Hematopoietic multipotent progenitor cell treated with erythropoietin and hydrocortisone succinate and interleukin-3 and kit ligand, for 15 days (in vitro differentiated cells): ENCODE measurements at places on chromosomes 6 and 20.

GRCh38 chr20:48724891-48725554, 102.8 kb downstream of the PREX1 start:
- DNase-seq = no peak

GRCh38 chr6:43078691-43079090, 2.6 kb downstream of the PTK7 start:
- no peak for DNase-seq

DNA sequence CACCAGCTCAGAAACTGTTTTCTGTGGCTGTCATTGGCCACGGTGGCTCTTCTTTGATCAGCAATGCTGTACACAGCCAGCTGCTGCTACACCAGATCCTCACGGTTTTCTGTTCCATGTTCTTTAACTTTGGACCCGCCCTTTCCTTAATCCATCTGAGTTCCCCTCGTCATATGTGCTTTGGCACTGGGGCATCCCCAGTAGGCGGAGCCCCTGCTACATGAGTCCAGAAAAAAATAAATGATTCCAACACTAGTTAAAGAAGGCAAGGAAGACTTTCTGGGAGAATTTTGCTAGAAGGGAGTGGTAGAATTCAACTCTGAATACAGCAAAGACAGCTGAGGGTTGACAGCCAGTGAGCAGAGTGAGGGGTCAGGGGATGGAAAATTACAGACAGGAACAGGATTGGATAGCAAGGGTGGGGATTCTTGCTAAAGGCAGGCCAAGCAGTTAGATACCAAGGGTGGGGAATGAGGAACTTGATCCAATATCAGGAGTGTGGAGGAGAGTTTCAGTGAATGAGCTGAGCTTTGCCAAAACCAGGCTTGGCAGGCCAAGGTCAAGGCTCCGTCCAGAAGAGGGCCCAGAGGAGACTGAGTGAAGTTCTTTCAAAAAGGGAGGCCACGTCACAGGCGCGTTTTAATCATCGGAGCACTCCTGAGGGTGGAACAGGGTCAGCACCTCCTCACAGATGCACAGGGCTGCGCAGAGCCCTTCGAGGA, 391.8 kb downstream of the CDH4 start:
- no peak for DNase-seq

- no peak for DNase-seq
These were observed 70.9 kb downstream of the UST start for GRCh38 chr6:148817689-148818088.

DNA sequence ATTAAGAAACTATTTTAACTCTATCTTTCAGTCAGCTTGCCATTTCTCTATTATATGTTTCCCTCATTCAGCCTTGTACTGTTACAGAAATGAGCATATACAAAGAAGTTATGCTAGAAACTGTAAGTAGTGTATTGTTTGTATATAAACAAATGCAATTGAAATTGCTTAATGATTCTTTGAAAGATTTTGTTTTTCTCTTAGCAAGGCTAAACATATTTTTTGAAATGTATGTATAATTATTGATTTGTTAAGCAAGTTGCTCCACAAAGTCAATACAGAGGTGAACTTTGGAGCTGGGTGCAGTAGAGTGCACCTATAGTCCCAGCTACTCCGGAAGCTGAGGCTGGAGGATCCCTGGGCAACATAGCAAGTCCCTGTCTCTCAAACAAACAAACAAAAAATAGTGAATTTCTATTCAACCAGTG, 253.6 kb downstream of the RNGTT start:
- DNase-seq = no peak

DNA sequence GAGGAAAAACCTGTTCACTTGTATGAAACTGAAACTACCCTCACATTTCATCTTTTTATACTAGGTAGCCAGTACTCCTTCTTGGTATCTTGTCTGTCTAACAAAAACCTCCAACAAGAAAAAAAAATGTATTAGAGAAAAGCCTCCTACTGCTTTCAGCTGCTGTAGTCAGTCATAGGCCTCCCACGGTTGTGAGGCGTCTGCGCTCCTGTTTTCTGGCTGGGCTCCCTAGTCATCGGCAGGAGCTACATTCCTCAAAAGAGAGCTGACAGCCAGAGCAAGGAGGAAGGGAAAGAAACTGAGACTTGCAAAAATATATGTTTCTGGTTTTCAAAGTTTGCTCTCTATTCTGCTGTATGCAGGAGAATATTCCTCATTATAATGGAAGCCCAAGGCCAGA, 517.0 kb downstream of the LMBRD1 start:
- no peak for DNase-seq

DNA sequence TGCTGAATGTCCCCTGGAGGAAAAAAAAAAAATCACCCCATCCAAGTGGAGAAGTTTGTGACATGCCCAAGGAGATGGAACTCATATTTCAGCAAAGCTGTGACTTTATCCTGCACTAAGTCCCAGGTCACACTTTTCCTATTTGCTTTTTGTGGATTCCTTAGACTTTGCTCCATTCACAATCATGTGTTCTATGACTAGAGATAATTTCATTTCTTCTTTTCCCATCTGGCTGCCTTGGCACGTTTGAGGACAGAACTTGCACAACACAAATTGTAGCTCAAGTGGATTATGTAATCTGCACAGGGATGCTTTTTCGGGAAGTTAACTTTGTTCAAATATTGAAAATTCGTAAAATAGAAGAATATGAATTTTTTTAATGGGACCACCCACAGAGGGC, 100.7 kb upstream of the PTPN1 start:
- DNase-seq = no peak

- DNase-seq = no peak
These were observed 41.6 kb downstream of the CYP39A1 start for GRCh38 chr6:46610862-46611553.

- DNase-seq = no peak
These were observed 11.1 kb downstream of the CRISP1 start for GRCh38 chr6:49855221-49855620.

GRCh38 chr6:116398316-116399010, 27.7 kb downstream of the DSE start:
- DNase-seq = no peak

- DNase-seq = no peak
These were observed 55.1 kb upstream of the NFATC2 start for GRCh38 chr20:51597389-51598231.

GRCh38 chr6:30705620-30706019, 11.5 kb downstream of the MDC1 start:
- no peak for DNase-seq

- DNase-seq = no peak
These were observed 27.9 kb downstream of the SDCBP2 start for GRCh38 chr20:1301031-1301529.

DNA sequence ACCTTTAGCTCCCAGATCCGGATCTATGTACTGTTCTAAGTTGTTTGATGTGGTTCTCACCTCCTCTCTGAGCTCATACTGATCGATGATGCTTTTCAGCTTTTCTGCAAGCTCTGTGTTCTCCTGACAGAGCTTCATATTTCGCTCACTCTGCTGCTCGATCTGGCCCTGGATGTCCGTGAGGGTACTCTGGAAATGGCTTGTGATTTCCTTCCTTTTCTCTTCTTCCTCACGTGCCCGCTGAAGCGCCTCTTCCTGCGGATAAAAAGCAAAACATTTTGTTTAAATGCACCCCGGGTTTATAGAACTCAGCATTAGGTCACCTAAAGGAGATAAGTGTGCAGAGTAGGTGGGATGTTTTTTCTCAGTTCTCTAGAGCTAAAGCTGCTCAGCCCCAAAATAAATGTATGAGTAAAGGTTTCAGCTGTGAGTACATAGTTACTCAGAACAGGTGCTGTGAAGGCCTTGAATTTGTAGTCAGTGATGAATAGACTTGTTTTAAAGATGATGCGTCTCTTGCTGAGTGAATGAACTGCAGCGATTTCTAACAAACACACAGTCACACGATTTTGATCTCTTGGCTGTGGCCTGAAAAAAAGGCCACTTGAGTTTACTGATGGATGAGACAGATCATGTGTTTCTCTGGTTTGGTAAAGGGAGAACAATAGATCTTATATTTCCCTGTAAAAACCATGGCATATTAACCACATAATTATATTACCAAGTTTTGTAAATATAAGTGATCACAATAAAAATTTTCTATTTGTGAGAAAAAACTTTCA, 29.1 kb downstream of the TXLNB start:
- DNase-seq = no peak

DNA sequence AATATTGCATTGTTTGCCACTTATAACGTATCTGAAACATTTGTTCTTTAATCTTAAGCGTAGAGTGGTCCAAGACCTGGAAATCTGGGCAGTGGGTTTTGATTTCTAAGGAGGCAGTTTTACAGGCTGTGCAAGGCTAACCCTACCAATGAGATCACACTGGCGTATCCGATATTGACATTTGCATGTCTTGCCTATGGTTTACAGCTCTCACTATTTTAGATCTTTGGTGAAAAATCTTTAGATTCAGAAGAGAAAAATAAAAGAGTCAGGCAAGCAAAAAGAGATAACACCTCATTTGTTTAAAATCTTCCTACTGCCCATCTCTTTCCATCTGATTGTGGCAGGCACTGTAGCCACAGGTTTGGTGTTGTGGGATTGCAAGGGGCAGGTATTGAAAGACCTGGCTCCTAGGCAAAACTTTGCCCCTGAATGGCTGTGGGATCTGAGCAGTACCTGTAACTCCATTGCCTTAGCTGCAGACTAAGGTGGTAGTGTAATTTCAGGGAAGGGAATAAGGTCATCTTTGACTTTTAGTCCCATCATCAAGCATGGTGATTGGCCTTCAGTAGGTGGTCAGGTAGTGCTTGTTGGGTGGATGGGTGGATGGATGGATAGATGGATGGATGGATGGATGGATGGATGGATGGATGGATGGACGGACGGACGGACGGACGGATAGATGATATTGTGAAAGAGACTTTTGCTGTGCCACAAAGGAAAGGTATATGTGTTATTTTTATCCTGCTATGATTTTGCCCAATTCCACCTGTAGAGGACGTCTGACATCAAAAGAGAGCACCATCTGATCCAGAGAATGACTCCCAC, 1.9 kb downstream of the TNFAIP3 start:
- no peak for DNase-seq

DNA sequence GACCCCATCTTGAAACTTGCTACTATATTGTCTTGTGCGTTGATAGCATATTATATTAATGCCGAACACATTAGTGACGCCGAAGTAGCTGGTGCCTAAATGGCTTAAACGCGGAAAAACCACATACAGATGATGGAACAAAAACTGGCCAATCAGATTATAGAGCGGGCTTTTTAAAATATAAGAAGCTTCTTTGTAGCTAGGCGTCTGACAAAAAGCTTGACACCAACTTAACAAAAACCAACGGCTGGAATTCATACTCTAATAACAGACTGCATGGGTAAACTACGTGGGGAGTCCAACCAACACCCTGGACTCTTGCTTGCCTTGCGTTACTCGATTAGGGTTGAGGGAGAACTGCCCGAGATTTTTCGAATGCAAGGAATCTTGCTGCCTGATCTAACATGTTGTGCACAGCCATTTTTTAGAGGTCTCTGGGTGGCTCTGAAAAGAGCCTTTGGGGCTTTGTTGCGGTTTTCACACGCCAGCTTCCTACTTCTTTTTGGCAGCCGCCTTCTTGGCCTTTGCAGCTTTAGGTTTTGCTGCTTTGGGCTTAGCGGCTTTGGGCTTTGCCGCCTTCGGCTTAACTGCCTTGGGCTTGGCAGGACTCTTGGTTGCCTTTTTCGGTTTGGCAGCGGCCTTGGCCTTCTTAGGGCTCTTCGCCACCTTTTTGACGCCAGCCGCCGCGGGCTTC, 45.7 kb downstream of the OR2B2 start:
- peak; percentile 88 for DNase-seq

DNA sequence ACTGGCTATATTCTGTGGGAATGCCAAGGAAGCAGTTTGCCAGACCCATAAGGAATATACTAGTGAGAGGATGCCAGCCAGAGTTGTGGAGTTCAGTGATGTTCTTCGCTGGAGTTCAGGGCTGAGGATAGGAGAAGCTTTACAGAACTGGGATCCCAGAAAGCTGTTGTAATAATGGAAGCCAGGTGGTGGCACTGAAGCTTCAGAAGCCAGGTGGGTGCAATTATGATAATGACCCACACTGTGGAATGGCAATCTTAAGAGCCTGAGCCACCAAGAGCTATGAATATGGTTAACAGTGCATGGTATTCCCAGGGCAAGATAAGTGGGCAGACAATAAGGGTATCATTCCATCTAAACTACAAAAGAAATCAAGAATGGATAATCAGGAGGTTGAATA, 25.1 kb upstream of the ENPP1 start:
- DNase-seq = no peak

- no peak for DNase-seq
These were observed 1.0 kb downstream of the POU3F2 start for GRCh38 chr6:98835149-98836024.

DNA sequence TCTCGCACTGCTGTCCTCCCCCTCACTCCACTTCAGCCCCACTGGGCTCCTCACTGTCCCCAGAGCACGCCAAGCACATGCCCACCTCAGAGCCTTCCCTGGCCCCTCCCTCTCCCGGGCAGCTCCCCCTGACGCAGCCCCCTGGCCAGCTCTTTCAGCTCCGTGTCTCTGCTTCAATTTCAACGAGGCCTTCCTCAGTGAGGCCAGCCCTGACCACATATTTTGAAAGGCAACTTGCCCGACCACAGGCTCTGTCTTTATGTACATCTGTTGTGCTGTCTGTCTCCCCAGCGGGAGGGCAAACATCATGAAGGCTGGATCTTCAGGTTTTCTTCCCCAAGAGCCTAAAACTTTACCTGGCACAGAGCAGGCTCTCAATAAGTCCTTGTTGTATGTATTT, 44.6 kb downstream of the JPH2 start:
- DNase-seq = no peak

DNA sequence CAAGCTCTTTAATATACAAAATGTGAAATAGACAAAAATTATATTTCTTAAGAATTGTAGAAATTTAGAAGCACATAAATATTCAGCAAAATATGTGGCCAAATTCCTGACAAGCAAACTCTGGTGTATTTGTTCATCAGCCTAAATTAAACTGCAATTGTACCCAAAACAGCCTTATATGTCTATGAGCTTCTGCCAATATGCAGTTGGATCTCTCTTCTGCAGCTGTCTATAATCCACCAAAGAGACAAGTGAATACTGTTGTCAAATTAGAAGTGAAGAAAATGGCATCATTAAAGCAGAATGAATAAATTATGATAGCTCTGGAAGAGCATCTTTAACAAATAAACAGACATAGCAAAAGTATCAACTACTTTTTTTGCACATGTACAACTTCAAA, 755.7 kb downstream of the GRIK2 start:
- no peak for DNase-seq

DNA sequence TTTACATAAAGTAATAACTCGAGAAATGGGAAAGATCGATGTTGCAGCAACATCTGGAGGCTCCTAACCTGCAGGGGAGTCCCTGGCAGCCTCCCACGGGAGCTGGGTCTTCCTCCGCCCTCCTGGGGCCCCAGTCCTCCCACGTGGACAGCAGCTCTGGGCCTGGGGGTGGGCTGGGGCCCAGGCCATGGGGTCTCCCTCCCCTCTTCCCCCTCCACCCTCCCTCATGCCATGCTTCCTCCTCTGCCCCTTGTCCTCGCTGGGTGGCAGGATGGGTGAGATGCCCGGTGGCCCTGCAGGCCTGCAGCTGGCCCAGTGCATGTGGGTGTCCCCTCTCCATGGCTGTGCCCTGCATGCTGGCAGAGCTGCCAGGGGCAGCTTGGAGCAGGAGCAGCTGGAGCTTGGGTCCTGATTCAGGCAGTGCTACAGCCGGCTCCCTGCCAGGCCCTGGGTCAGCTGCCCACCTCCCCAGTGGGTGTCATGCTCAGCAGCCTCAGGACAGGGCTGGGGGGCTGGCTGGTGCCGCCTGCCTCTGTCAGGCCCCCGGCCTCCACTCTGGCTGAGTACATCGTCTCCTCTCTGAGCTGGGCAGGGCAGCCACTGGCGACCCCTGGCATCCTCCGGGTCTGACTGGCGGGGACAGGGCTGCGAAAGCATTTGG, 48.9 kb upstream of the BHLHE23 start:
- DNase-seq = no peak

GRCh38 chr20:24618739-24619138, 149.3 kb downstream of the SYNDIG1 start:
- no peak for DNase-seq
